Stimulated activated naive CD4-positive, alpha-beta T cell treated with Interleukin-2 at 50 U/mL for 16 hours (primary cell): ENCODE measurements at places on chromosomes 7 and 10.

DNA sequence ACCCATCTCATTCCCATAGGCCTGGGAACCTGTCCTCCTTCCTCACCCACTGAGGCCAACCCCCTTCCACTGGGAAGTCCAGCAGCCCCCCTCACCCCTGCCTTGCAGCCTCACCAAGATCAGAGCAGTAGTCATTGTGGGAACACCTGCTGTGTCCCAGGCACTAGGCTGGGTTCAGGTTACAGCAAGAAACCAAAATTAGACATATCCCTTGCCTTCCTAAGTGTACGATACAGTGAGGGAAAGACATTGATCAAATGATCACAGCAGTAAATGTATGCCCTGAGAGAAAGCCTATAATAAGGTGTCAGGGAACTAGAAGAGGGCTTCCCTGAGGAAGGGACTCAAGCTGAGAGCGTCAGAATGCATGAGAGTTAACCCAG, 17.0 kb upstream of the C10orf105 start:
- DNase-seq = no peak

DNA sequence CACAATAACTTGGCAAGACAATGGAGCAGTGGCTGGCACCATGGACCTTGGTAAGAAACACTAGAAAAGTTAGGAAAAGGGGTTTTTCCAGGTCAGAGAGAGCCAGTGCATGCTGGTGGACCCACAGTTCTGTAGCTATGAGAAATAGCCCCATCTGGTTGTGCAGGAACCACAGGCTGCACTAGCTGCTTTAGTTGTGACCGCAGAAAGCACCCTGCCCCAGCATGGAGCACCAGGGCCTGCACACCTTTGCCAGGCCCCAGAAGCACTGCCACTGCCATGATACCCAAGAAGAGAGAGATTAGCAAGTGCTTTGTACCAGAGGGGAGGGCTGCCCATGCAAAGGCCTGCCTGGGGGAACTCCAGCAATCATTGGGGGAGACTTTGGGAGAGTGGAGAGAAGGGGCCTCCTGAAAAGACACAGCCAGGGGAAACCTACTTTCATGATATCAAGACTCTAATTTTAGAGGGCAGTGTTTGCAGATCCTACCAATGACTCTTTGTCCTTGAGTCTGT, 256.1 kb upstream of the C7orf33 start:
- no peak for DNase-seq

GRCh38 chr7:2399848-2400587, 3.4 kb upstream of the CHST12 start:
- DNase-seq = no peak

DNA sequence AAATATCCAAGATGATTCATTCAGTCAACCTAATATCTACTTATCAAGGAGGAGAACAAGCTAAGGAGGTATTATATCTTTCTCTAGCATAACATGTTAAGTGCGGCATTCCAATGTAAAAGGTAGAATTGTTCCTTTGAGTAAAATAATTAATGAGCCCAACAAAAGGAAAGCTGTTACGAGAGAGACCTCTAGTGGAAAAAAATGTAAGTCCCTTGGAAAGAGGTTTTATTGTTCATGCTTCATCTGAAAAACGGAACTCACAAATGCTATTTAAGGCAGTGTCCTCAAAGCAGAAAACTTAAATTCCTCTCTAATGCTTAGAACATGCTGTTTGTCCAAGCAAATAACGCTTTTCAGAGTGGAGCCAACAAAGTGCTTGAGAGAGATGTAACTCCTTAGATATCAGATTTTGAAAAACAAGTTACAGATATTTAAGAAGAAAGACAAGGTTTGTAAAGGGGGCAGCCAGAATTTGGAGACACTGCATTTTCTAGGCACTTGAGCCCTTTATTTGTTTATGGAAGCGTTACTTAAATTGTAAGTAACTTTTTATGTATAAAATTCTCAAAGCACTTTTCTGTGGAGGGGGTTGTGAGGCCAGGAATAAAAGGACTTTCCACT, 119.9 kb downstream of the TFEC start:
- no peak for DNase-seq

- DNase-seq = no peak
Observed at GRCh38 chr7:12554351-12554750, 16.2 kb upstream of the SCIN start.

DNA sequence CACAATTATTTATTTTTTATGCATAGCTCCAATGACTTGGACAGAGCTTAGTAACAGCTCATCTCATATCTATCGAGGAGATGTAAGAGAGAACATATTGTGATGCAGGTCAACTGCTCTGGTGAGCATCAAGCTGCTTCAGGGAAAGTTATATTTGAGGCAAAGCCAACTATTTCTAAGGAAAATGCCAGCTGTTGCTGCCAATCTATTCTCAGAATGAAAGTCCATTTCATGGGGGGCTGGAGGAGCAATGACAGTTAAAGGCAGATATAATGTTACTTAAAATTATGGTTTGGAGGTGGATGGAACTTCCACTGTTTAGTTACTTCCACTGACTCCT, 424.8 kb downstream of the KIF20B start:
- no peak for DNase-seq

DNA sequence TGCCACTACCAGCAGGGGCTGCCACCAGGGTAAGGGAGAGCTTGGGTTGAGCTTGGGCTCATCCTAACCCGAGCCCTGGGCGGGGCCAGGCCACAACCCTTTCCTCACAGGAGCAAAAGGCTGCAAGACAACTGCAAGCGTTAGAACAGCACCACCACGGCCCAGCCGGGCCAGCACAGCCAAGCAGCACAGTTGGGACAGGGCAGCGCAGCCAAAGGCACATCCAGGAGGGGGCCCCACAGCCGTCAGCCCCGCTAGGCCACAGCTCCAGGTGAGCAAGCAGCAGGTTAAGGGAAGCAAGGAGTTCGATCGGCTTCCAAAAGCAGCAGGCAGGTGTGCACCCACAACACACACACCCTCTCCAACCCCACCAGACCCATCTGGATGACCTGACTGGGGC, 7.0 kb upstream of the NDST2 start:
- no peak for DNase-seq
